ENCODE measurements at places on chromosomes 4 and X. TPM values are rescaled to one million over a fixed set of nuclear protein-coding genes. Genes with fewer than 3 reads are reported as not detected.

- DNase-seq: no peak
Measured at GRCh38 chr4:120760047-120760446, 162.5 kb downstream of the PRDM5 start.

DNA sequence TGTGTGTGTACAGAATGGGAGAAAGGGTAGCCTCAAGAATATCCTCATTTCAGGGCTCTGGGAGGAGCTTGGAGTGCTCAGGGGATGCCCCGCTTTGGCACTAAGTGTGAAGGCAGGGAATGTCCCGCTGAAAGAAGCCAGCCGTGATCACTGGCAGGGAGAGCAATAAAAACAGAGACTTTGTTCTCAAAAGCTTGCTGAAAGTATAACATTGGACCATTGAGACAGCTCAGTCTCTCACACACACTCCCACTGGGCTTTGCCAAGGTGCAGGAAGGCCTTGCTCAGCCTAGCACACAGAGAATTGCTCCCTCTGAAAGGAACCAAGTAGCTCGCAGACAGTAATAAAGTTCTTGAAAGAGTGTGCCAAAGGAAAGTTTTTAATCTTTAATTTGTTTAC is 143.8 kb upstream of the SLITRK2 start:
- DNase-seq: no peak

DNA sequence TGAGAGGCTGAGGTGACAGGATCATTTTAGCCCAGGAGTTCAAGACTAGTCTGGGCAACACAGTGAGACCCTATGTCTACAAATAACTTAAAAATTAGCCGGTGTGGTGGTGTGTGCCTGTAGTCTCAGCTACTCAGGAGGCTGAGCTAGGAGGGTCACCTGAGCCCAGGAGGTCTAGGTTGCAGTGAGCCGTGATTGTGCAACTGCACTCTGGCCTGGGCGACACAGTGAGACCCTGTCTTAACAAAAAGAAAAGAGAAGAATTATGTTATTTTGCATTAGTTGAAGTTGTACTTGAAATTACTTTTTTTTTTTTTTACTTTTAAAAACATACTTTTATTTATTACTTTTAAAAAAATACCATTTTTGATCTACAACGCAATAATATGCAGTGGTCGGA is 21.8 kb upstream of the TADA2B start:
- no peak for DNase-seq

GRCh38 chrX:17519358-17519757 is 144.4 kb downstream of the NHS start:
- no peak for DNase-seq

GRCh38 chr4:92615049-92615448 is 311.3 kb downstream of the GRID2 start:
- no peak for DNase-seq

DNA sequence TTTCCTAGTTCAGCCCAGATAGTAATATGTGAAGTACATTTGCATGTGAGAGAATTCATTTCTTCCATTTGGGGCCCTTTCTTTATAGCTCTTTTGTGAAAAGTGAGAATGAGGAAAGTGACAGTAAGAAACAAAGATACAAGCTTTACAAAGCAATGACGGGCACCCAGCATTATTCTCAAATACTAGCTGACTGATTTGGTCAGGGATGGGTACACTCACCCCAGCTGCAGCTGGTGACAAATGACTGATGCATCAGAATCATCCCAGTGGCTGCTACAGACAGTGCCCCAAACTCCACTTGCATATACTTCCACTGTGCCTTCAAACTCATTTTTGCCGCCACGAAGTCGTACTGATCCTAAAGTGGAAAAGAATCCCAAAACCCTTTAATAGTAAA is 14.8 kb downstream of the PRSS12 start:
- no peak for DNase-seq

DNA sequence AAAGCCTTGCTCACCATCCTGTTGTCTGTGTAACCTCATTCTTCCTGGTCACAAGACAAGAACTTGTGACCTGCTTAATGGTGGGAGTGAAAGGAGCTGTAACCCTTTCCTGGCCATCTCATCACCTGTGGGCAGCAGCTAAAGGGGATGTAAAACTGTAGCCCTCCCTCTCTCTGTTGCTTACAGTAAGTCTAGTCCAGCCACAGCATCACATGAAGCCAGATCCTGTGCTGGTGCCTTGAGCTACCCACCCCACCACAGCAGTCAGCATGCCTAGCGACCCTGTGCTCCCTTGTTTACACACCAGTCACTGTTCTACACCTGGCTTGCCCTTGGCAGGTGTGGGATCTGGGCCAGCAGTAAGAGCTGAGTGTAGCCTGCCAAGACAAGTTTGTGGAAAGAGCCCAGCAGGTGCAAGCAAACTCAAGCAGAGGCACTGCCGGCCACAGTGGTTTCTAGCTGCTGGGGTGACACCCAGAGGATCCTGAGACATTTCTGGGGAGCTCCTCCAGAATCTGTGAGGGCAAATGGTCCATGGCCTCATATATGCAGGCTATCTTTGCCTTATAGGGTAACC is 41.0 kb downstream of the UGT2B28 start:
- no peak for DNase-seq

- no peak for DNase-seq
Measured at GRCh38 chr4:92215476-92215875, 88.3 kb upstream of the GRID2 start.

- DNase-seq: no peak
Measured at GRCh38 chr4:64822405-64822804, 413.2 kb upstream of the TECRL start.

GRCh38 chrX:84340968-84341367 is 153.0 kb upstream of the RPS6KA6 start:
- no peak for DNase-seq

- DNase-seq: no peak
Measured at GRCh38 chr4:13261486-13262257, 222.5 kb downstream of the RAB28 start.

DNA sequence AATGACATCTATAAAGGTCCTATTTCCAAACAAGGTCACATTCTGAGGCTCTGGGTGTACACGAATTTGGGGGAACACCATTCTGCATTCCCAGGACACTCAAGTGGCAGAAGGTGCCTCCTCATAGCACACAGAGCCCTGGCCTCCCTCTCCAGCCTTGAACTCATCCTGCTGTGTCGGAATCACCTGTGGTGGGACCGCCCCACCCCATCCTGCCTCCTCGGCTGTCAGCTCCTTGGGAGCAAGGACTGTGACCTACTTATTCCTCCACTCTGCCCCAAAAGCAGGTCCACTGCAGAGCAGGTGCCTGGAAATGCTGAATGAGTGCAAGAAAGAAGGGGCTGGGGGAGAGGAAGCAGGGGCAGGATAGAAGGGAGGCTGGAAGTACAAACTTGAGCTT is 33.5 kb downstream of the HTRA3 start:
- no peak for DNase-seq

DNA sequence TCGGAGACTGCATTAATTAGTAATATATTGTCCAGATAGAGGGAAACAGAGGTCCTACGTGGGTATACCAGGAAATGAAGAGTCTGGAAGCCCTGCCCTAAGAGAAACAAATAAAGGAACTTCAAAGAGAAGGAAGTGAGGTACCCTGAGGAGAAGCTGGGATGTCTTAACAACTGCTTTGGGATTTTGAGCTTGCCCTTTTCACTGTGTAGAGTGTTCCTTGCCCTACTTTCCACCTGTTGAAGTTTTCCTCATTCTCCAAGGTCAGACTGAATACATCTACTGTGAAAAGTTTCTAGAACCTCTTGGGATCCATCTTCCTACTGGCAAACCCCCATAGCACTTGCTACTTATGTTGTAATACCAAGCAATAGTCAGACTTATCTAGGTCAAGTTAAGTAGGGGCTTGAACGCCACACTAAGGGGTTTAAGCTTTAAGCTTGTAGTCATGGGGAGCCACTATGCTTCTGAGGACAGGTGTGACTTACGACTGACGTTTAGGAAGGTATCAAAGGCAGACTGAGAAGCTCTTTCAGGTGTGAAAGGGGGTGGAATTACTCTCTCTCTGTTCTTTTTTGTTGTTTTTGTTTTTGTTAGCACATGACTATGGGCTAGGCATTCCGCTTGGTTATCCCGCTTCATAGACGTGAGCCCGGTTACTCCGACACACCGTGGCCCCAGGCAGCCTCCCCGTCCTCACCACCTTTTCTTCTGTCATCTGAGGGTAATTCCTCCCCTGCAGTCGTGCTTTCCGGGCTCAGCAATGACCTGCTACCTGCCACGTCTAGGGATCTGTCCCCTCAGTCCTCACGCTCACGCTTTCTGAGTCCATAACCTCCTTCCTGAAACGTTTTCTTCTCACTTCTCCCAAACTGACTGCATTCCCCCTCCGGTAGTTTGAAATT is 959 bp upstream of the REST start:
- peak; percentile 26 for DNase-seq

GRCh38 chrX:41043674-41044345 is 41.4 kb upstream of the USP9X start:
- no peak for DNase-seq

- no peak for DNase-seq
Measured at GRCh38 chr4:139666735-139667281, 1.2 kb downstream of the MGST2 start.

GRCh38 chr4:24322995-24323394 is 261.4 kb downstream of the DHX15 start:
- no peak for DNase-seq

GRCh38 chr4:96992443-96992842 is 1150.8 kb downstream of the STPG2 start:
- no peak for DNase-seq

- DNase-seq: no peak
Measured at GRCh38 chr4:57854748-57855147, 744.6 kb upstream of the IGFBP7 start.

- DNase-seq: no peak
Measured at GRCh38 chrX:153686711-153687110, 1.0 kb upstream of the SLC6A8 start.

DNA sequence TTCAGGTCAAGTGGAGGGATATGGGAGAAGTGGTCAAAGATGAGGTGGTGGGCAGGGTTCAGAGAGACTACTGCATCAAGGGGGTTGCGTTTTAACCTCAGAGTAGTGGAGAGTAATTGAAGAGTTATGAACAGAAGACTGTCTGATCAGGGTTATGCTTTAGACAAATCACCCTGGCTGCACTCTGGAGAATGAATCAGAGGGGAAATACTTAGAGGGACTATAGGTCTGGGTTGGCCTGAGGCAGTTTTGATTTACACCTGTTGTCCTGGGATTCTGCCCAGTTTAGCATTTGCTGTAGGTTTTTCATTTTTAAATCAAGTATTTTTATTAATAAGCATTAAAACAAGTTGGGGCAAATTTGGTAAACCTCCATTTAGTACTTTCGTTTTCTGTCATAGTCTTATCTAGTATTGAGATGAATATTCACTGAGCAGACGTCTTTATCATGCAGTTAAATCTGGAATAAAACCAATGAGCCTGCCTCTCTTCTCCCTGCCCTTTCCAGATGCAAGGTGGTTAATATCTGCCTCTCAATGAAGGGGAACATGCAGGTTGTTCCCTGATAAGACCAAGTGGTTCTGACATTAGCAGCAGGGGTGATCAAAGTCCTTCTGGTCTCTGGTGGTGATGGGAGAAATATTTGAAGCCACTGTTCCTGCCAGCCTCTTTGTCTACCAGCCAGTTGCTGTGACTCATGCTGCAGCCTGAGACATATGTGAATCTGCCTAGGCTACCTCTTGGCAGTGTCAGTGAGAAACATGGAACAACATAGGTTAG is 116.0 kb upstream of the RPS6KA3 start:
- peak; percentile 2 for DNase-seq

DNA sequence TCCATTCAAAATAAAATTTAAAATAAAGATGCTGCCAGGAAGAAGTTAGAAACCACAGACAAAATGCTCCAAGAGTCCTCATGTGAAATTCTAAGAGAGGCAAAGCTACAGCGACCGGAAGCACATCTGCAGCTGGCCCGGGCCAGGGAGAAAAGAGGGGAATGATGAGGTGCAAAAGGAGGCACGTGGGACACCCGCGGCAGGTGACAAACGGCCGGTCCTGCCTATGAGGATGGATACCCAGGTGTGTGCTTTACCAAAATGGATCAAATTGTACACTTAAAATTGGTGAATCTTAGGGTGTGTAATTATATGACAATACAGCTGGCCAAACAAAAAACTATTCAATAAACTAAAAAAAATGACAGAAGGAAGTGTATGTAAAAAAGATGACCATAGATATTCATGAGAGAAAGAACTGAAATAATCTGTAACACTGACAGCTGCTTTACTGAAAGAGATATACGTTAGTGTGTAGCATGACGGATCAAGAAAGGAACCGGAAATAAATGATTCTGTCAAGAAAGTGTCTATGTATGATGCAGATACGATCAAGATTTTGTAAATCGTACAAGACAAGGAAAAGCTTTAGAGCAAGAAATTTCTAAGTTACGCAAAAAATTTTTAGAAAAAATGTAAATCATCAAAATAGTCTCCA is 29.5 kb downstream of the PPP2R3B start:
- no peak for DNase-seq

DNA sequence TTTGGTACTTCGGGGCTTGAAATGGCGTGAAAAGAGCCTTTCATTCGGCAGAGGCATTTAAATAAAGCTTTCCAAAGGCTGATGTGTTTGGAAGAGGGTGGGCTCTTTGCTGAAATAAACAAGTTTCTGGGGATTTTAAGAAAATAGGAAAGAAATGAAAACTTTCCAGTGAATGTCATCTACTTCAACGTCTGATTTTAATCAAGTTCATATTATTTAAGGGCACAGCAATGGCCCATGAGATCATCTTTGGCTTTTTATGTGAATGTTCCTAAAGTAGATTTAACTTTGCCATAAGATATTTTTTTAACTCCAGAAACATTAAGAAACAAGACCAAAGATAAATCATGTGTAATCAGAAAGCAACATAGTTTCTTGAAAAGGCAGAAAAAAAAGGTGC is 69.8 kb upstream of the TTC29 start:
- no peak for DNase-seq

GRCh38 chrX:30343206-30343605 is 34.0 kb upstream of the NR0B1 start:
- DNase-seq: no peak

GRCh38 chrX:14920196-14920595 is 47.0 kb downstream of the MOSPD2 start:
- no peak for DNase-seq

Gene FAM47B
- not detected for total RNA-seq

Gene SLC7A11
- total RNA-seq: 13.8 TPM

Gene MAMLD1
- 3.4 TPM for total RNA-seq

Gene ETDB
- total RNA-seq: not detected

Gene GNL3L
- total RNA-seq: 55.7 TPM

Gene SMPX
- total RNA-seq: not detected

Gene ANXA5
- total RNA-seq: 64.1 TPM

Gene UNC5C
- total RNA-seq: 0.21 TPM

Gene NPY2R
- not detected for total RNA-seq

Gene GPR119
- not detected for total RNA-seq

Gene PNMA3
- 1.3 TPM for total RNA-seq

Gene PAQR3
- 12.8 TPM for total RNA-seq

Gene TMEM156
- total RNA-seq: 37.2 TPM

All from activated T-cell treated with anti-CD3 and anti-CD28 coated beads, Interleukin-2, amount 50 U/mL, for 72 hours (primary cell).